ENCODE measurements at places on chromosomes 11 and 22. TPM values are rescaled to one million over a fixed set of nuclear protein-coding genes. Genes with fewer than 3 reads are reported as not detected.

- no peak overlapping the region for H3K4me3 ChIP-seq
- no peak for DNase-seq
- no peaks in the 10 kb centered on the region for H3K4me1 ChIP-seq
Measured at GRCh38 chr11:24234822-24235508, 261.9 kb upstream of the LUZP2 start.

GRCh38 chr22:43346521-43346929 is 3.4 kb upstream of the SCUBE1 start:
- H3K36me3 ChIP-seq: no peaks in the 10 kb centered on the region
- peaks cover 35% of the 10 kb centered on the region for H3K4me1 ChIP-seq
- no peak overlapping the region for H3K4me3 ChIP-seq
- H3K27ac ChIP-seq: peak overlapping the region; percentile 73
- DNase-seq: peak; percentile 76

GRCh38 chr11:125170001-125170509 is 5.5 kb downstream of the PKNOX2 start:
- H3K4me3 ChIP-seq: no peak overlapping the region
- H3K36me3 ChIP-seq: peaks cover 4% of the 10 kb centered on the region
- no peak for DNase-seq
- no peak overlapping the region for H3K27ac ChIP-seq
- H3K27me3 ChIP-seq: peaks cover 56% of the 10 kb centered on the region

DNA sequence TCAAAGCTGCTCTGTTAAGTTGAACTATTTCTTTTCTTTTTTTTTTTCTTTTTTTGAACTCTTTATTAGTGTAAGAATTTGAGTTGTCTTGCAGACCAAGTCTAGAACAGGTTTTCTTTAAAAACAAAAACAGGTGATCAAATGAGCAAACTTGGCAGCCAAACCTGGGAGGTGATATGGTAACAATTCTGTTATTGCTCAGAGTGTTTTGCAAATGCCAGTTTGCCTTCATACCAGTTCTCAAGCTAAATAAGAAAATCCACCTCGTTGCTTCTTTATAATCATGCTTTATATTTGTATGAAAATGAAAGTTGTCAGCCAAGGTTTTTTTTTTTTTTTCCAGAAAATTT is 76.9 kb downstream of the DEPDC5 start:
- peak overlapping the region; percentile 83 for H3K27ac ChIP-seq
- H3K36me3 ChIP-seq: peaks cover 40% of the 10 kb centered on the region
- H3K4me3 ChIP-seq: no peak overlapping the region
- H3K27me3 ChIP-seq: no peaks in the 10 kb centered on the region

DNA sequence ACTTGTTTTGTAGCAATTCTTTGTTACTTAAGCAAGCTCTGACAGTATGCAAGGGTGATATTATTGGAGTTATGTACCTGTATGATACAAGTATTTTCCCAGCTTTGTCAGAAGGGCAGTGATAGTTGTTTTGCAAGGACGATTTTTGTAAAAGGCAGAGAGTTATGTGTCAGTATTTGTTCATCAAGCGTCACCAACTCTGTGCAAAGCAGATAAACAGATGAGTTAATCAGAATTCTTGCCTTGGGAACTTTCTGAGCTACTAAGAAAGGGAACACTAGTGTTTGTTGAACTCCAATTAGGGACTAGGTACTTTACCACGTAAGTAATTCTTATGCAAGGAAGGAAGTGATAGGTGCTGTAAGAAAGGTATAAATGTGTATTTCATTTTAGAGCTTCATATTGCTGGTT is 1.4 kb downstream of the USP47 start:
- peaks cover 11% of the 10 kb centered on the region for H3K27me3 ChIP-seq
- H3K4me3 ChIP-seq: no peak overlapping the region
- H3K27ac ChIP-seq: no peak overlapping the region

DNA sequence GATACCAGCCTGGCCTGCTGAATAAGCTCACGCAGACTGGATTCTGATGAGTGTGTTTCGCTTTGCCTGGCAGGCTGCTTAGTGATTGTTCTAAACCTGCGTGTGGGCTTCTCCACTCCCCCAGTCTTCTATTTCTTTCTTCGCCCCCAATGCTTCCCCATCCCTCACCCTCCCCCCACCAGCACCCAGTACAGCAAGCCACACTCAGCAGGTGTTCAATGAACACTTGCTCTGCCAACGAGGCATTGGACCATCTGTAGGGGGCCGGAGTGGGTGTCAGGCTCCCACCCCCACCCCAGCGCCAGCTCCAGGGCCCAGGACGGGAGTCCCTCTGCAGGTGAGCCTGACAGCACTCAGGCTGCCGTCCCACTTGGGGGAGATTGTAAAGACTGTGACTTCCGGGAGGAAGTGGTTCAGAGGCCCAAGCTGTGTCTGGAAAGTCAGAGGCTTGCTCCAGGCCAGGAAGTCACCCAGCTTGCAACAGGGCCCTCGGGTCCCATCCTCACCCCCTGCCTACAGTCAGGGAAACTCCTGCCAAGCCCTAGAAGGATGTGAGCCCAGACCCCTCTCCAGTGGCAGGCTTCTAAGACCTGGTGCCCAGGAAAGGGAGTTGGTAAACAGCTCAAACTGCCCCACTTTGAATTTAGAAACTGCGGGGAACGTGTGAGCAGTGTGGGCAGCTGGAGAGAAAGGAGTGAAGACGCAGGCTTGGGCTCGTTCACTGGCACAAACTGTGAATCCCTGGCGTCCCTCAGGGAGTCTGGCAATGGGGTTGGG is 66.3 kb upstream of the PRDM11 start:
- H3K4me1 ChIP-seq: peaks cover 40% of the 10 kb centered on the region
- peaks cover 3% of the 10 kb centered on the region for H3K27me3 ChIP-seq
- H3K4me3 ChIP-seq: peak overlapping the region; percentile 25
- peak overlapping the region; percentile 81 for H3K27ac ChIP-seq

DNA sequence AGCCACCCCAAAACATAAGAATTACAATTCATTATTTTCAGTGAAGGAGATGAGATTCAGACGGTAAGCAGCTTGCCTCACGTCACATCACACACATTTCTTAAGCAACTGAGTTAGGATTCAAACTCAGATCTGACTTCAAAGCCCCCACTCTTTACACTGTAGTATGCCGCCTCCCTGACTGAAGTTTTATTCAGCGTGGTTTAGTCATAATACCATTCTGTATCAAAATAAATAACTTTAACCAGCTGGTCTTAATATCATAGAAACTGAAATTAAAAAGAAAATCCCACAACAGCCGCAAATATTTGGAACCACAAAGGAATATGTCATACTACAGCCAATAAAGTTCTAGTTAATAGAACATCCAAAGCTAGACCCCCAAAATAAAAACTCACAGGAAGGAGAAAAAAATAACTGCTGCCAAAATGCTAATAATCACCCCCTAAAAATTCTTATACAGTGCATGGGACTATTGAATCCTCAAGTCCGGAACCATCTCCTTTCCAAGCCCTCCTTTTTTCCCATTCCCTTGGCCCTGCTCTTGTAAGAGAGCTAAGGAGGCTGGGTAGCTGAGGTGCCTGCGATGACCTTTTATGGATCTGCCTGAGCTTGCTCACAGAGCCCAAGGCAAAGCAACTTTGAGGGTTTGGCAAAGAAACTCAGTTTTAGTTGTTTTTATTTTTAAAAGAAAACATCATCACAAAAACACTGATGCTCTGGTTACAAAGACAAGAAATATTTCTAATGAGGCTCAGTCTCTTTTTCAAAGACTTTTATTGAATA is 334.5 kb downstream of the TTC28 start:
- H3K4me3 ChIP-seq: no peak overlapping the region
- H3K36me3 ChIP-seq: no peaks in the 10 kb centered on the region
- H3K27me3 ChIP-seq: peaks cover 31% of the 10 kb centered on the region
- DNase-seq: no peak
- H3K4me1 ChIP-seq: no peaks in the 10 kb centered on the region

- no peak overlapping the region for H3K4me3 ChIP-seq
- H3K36me3 ChIP-seq: peaks cover 30% of the 10 kb centered on the region
- no peak for DNase-seq
- no peak overlapping the region for H3K27ac ChIP-seq
- no peaks in the 10 kb centered on the region for H3K27me3 ChIP-seq
Measured at GRCh38 chr11:9527481-9528135, 45.9 kb upstream of the WEE1 start.

GRCh38 chr11:95599959-95600586 is 189.5 kb downstream of the FAM76B start:
- H3K36me3 ChIP-seq: no peaks in the 10 kb centered on the region
- no peaks in the 10 kb centered on the region for H3K4me1 ChIP-seq
- H3K27me3 ChIP-seq: no peaks in the 10 kb centered on the region
- DNase-seq: no peak
- no peak overlapping the region for H3K27ac ChIP-seq
- H3K4me3 ChIP-seq: no peak overlapping the region

GRCh38 chr11:128532016-128532571 is 55.3 kb downstream of the ETS1 start:
- DNase-seq: no peak
- H3K27ac ChIP-seq: no peak overlapping the region
- H3K4me1 ChIP-seq: peaks cover 27% of the 10 kb centered on the region
- peaks cover 7% of the 10 kb centered on the region for H3K27me3 ChIP-seq
- H3K36me3 ChIP-seq: peaks cover 10% of the 10 kb centered on the region
- H3K4me3 ChIP-seq: no peak overlapping the region

DNA sequence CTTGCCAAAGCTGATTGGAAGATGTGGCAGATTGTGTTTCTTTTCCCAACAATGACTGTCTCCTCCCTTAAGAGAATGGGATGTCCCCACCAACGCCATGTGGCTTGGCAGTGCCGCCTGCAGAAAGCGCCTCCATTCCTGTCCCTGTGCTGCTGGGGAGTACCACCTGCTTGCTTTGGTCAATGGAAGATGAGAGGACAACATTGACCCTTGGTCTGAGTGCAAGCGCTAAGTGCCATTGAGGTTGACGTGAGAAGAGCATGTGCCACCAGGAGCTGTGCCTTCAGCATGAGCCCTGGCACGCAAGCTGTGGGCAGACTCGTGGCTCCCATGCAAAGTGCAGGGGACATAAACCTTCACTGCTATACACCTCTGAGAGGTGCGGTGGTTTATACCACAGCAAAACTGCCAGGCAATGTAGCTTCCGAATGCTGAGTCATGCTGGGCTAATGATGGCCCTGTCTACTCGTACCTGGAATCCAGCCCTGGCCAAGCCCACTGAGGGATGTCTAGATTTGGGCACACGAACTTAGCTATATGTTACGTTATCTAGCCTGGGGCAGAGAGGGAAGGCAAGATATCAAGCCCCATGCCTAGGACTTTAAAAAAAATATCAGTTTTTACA is 41.9 kb downstream of the MYEOV start:
- H3K4me1 ChIP-seq: peaks cover 17% of the 10 kb centered on the region
- H3K4me3 ChIP-seq: no peak overlapping the region
- no peaks in the 10 kb centered on the region for H3K36me3 ChIP-seq

GRCh38 chr11:109048098-109048497 is 373.9 kb upstream of the C11orf87 start:
- no peak overlapping the region for H3K4me3 ChIP-seq
- H3K27me3 ChIP-seq: no peaks in the 10 kb centered on the region
- no peak for DNase-seq
- no peaks in the 10 kb centered on the region for H3K4me1 ChIP-seq
- no peak overlapping the region for H3K27ac ChIP-seq

DNA sequence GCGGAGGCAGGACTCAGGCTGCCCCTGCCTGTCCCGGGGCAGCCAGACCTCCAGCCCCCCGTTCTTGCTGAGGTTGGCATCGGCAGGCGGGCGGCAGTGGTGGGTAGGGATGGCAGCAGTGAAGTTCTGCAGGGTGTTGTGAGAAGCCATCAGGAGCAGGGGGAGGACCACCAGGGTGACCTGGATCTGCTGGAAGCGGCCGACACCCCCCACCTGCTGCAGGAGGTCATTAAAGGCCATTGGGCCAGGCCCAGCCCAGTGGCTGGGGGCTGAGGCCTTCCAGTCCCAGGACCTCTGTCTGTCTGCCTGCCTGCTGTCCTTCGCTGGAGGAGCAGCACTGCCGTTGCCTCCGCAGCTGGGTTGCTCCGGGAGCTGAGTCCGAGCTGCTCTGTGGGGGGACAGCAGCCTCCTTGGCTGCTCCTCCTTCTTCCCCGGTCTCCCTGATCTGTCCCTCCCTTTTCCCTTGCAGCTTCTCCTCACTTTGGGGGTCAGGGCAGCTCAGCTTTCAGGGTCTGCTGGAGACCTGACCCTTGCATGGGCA is at the start of gene SLC22A6:
Gene SLC22A6 (minus strand): TSS at position 517 of the 541 bp plus-strand sequence. CDS start 277 bp downstream, at position 240.
- H3K36me3 ChIP-seq: no peaks in the 10 kb centered on the region
- no peak within 1 kb of the TSS for H3K27ac ChIP-seq
- H3K27me3 ChIP-seq: peaks cover 7% of the 10 kb centered on the region
- DNase-seq: no peak
- no peaks in the 10 kb centered on the region for H3K4me1 ChIP-seq
- H3K4me3 ChIP-seq: no peak within 1 kb of the TSS

GRCh38 chr11:87942786-87943185 is 232.5 kb downstream of the RAB38 start:
- H3K36me3 ChIP-seq: no peaks in the 10 kb centered on the region
- H3K27me3 ChIP-seq: no peaks in the 10 kb centered on the region
- DNase-seq: no peak
- no peak overlapping the region for H3K4me3 ChIP-seq

GRCh38 chr11:104051778-104052177 is 15.3 kb downstream of the DDI1 start:
- H3K27ac ChIP-seq: no peak overlapping the region
- no peaks in the 10 kb centered on the region for H3K4me1 ChIP-seq
- no peaks in the 10 kb centered on the region for H3K36me3 ChIP-seq

GRCh38 chr11:47156333-47156732 is 20.3 kb downstream of the ARFGAP2 start:
- H3K4me1 ChIP-seq: peaks cover 26% of the 10 kb centered on the region
- no peak for DNase-seq
- H3K27ac ChIP-seq: no peak overlapping the region
- H3K4me3 ChIP-seq: no peak overlapping the region
- peaks cover 3% of the 10 kb centered on the region for H3K36me3 ChIP-seq
- no peaks in the 10 kb centered on the region for H3K27me3 ChIP-seq

DNA sequence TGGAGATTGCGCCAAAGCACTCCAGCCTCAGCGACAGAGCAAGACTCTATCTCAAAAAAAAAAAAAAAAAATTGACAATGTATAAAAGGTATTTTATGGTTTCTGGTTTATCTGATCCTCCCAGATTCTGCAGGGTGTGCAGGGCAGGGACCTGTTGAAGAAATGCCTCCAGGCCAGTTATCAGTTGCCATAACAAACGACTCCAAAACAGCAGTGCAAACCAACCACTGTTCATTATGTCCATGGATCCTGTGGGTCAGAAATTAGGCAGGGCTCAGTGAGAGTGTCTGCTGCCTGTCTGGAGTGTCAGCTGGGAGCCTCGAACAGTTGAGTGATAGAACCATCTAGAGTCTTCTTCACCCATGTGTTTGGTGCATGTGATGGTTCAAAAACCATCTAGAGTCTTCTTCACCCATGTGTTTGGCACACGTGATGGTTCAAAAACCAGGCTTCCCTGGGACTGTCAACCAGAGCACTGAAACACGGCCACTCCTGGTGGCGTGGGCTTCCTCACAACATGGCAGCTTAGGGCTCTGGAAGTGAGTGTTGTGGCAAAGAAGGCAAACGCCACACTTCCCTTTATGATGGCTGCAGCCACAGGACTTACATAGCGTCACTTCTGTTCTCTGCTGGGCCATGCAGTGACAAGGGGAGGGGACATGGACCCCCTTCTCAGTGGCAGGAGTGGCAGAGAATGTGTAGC is 115.1 kb upstream of the CRYBB3 start:
- no peak overlapping the region for H3K4me3 ChIP-seq
- no peaks in the 10 kb centered on the region for H3K27me3 ChIP-seq
- peaks cover 51% of the 10 kb centered on the region for H3K4me1 ChIP-seq
- H3K36me3 ChIP-seq: peaks cover 10% of the 10 kb centered on the region
- no peak overlapping the region for H3K27ac ChIP-seq

TPP1 gene
- total RNA-seq: 131 TPM

CCDC157 gene
- total RNA-seq: 3.2 TPM

CHEK1 gene
- 82.6 TPM for total RNA-seq

RIMBP3B gene
- total RNA-seq: 0.55 TPM

Measured in activated CD4-positive, alpha-beta memory T cell treated with anti-CD3 and anti-CD28 coated beads, Interleukin-2, amount 10 ng/mL, durations not matched to agents 7 days and 5 days (primary cell).